ENCODE measurements at places on chromosomes 11 and 22. TPM values are rescaled to one million over a fixed set of nuclear protein-coding genes. Genes with fewer than 3 reads are reported as not detected.

The SPCS2 gene
- 180 TPM for total RNA-seq

DNA sequence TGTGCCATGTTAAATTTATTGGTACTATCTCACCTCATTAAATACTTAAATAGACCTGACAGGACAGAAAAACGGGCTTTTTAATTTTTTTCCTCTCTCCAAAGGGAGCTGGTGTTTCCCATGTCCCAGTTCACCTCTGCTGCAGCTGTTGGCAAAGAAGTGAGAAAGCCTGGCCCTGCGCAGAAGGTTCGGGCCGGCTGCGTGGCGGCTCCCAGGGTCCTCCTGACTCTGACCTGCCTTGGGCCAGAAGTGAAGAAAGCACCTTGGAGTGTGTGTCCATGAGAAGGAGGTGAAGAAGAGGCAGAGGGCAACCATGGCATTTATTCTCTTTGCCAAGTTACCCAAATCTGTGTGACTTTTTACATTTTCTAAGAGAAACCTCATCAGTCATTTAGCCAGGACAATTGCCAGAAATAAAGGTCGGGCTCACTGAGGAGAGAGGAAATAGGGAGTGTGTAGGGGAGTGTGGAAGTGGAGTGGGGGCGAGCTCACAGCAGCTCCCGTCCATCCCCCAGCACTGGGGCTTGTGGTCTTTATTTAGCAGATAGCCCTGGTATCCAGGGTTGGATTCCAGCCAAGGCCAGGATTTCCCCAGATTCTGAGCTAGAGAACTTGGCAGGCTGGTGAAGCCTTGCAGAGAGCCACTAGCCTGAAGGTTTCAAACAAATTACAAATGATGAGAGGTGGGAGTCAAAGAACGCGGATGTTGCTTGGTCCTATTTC is 102.4 kb upstream of the CADM1 start:
- no peak overlapping the region for H3K4me3 ChIP-seq
- no peaks in the 10 kb centered on the region for H3K36me3 ChIP-seq
- no peak overlapping the region for H3K27ac ChIP-seq
- no peak for DNase-seq
- H3K4me1 ChIP-seq: no peaks in the 10 kb centered on the region

DNA sequence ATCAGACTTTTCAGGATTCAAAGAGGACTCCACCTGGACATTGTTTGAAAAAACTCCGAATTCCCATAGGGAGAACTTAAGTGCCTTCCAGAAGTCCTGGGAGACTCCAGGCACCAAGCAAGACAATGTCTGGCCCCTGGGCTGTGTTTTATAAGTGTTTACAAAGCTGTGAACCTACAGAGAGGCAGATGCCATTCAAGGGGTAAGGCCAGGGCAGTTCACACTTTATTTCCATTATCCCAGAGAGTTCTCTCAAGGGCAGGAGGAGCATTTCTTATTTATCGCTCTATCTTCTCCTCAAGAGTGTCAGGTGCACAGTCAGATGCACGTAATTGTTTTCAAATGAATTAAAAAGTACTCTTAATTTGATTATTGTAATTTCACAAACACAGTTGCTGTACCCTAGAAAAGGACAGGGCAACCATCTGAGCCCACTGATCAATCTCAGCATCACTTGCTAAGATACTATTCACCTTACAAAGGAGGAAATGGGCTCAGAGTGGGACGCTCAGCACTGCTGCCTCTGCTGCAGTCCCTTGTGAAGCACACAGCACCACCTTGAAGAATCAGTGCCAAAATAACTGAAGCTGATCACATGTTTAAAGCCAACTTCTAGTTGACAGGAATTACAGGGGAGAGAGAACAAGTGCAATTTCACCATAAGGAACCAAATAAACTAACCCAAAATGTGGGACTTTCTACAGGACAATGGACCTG is 35.0 kb downstream of the RASSF10 start:
- no peaks in the 10 kb centered on the region for H3K27me3 ChIP-seq
- no peak overlapping the region for H3K4me3 ChIP-seq
- H3K36me3 ChIP-seq: no peaks in the 10 kb centered on the region
- H3K4me1 ChIP-seq: no peaks in the 10 kb centered on the region
- H3K27ac ChIP-seq: no peak overlapping the region

GRCh38 chr11:128311742-128312719 is 275.3 kb downstream of the ETS1 start:
- DNase-seq: no peak
- no peaks in the 10 kb centered on the region for H3K27me3 ChIP-seq
- no peaks in the 10 kb centered on the region for H3K4me1 ChIP-seq
- no peak overlapping the region for H3K27ac ChIP-seq

Data from colonic mucosa (tissue), 4 donors.